ENCODE measurements at places on chromosomes 1 and 21. TPM values are rescaled to one million over a fixed set of nuclear protein-coding genes. Genes with fewer than 3 reads are reported as not detected.

GRCh38 chr1:230340526-230341161 lies 85.5 kb downstream of the PGBD5 start:
- DNase-seq = no peak

DNA sequence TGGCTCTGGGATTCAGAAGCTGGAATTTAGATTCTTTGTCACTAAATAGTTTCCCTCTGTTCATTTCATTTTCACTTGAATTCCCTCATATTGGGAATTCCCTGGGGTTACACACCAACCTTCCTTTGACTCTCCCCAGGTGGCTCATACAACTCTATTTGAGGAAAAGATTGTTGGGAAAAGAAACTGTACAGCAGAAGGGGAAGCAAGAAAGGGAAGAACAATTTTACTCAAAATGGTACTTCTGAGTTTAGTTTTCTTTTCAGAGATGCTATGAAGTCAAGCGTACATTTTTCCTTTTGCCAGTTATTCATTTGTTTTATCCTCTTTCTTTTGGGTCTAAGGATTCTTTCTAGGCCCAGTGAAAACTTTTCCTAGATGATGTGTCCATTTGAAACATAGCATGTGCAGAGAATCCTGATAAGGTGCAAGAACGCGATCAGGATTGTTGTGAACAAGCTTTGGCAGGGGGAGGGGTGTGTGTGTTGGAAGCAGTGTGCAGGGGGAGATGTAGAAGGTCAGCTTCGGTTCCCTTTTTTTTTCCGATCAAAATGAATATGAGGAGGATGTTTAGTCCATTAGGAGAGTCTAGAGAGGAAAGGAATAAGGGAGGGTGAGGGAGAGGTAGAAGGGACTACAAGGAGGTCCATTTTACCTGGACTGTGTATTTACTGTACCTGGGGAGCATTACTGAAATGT lies 26.8 kb upstream of the CD1D start:
- no peak for DNase-seq

CHAF1B gene
- 12.4 TPM for total RNA-seq

DNA sequence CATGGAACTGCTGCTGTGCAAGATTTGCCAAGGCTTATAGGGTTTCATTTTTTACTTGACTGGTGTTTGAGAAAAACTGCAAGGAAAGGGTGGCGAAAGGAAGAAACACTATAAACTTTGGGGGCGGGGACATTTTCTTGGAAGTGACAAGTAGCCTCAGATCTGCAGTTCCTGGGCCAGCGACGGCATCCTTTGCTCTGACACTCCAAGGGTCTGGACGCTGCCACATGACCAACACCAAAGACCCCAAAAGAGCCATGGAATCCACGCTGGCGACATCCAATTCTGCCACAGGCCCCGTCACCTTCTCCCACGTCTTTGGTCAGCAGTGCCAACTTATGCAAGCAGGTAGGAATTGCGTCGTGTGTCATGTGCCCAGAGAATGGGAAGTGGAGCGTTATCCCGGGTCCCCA lies 193.4 kb downstream of the PRDM2 start:
- DNase-seq = no peak

GRCh38 chr1:116763787-116764465 lies 9.7 kb downstream of the CD2 start:
- DNase-seq = no peak

OR2L5 gene
- not detected for total RNA-seq

DNA sequence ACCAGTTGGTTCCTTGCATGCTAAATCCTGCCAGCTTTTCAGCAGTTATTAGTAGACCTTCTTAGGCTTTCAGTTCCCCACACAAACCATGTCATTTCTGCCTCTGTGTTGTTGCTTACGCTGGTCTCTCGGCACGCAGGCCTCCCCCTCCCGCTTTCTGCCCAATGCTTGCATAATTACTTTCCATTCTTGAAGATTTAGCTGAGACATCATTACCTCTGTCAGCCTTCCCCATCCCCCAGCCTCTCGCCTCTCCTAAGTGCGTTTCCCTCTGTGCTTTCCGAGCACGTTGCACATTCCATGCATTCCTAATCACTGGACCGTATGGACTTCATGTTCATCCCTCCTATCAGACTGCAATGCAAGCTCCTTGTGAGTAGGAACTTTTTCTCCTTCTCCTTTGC lies 26.8 kb downstream of the TSHB start:
- no peak for DNase-seq

GRCh38 chr1:1537626-1538250 lies 2.7 kb downstream of the TMEM240 start:
- no peak for DNase-seq

- DNase-seq = peak; percentile 53
Observed at GRCh38 chr1:235442788-235443429, 61.3 kb downstream of the B3GALNT2 start.

OR2AJ1 gene
- not detected for total RNA-seq

GRCh38 chr1:143727263-143727662 lies 244.5 kb downstream of the FAM72C start:
- no peak for DNase-seq

- no peak for DNase-seq
Observed at GRCh38 chr1:53514436-53514835, 55.2 kb downstream of the DMRTB1 start.

- DNase-seq = no peak
Observed at GRCh38 chr1:112776688-112777087, 61.6 kb upstream of the PPM1J start.

- no peak for DNase-seq
Observed at GRCh38 chr1:228794173-228794572, 58.9 kb downstream of the RHOU start.
